T follicular helper cell (primary cell): ENCODE measurements at places on chromosomes 1 and 21.

- no peak for DNase-seq
These were observed 97.0 kb upstream of the IFFO2 start for GRCh38 chr1:19053486-19053885.

DNA sequence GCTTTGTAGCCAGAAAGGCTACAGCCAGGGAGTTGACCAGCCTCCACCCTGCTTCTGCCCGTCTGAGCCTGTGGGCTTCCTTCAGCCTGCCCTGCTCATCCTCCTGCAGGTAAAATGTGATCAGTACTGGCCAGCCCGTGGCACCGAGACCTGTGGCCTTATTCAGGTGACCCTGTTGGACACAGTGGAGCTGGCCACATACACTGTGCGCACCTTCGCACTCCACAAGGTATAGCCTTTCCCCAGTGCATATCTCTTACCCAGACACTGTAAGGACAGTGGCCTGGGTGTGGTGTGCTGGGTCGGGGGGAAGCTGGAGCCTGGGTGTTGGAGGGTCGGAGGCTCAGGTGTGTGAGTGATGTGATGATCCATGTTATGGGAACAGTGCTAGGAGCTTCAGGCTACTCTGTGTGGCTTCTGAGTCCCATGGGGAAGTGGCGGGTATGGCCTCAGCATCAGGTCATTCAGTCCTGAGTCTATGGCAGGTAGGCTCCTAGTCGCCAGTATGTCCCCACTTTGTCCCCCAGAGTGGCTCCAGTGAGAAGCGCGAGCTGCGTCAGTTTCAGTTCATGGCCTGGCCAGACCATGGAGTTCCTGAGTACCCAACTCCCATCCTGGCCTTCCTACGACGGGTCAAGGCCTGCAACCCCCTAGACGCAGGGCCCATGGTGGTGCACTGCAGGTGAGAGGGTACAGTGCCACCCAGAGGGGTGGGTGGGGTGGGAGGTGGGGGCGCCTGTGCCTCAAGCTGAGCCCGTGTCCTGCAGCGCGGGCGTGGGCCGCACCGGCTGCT lies 31.2 kb upstream of the KDM4A start:
- no peak for DNase-seq

DNA sequence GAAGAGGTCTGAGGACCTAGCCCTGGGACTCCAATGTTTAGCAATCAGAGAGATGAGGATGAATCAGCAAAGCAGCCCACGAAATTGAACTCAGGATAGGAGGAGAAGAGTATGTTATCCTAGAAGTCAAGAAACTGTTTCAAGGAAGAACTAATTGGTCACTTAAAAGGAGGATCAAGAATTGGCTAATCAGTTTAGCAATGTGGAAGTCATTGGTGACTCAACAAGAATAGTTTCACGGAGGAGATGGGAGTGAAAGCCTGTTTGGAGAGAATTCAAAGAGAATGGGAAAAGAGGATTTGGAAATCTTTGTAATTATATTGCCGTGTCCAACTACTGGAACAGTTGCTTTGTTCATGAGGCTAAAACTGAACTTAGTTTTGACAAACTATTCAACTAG lies 7.4 kb downstream of the HMCN1 start:
- DNase-seq: no peak

DNA sequence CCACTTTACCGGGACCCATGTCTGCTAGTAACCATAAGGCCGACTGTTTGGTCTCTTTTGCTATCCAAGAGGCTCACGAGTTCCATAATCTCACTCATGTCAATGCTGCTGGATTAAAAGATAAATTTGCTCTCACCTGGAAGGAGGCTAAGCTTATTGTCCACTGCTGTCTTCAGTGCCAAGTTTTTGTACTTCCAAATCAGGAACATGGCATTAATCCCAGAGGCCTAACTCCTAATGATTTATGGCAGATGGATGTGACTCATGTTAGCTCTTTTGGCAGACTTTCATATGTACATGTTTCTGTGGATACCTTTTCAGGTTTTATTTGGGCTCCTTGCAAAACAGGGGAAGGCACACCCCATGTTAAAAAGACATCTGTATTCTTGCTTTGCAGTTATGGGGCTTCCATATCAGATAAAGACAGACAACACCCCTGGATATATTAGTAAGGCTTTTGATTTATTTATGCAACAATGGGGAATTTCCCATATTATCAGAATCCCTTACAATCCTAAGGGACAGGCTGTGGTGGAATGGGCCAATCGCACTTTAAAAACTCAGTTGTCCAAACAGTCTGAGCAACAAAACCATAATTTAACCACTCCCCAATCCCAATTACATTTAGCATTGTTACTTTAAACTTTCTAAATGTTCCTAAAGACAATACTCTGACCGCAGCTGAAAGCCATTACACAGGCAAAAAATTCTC lies 162.7 kb downstream of the IER5 start:
- DNase-seq: no peak

DNA sequence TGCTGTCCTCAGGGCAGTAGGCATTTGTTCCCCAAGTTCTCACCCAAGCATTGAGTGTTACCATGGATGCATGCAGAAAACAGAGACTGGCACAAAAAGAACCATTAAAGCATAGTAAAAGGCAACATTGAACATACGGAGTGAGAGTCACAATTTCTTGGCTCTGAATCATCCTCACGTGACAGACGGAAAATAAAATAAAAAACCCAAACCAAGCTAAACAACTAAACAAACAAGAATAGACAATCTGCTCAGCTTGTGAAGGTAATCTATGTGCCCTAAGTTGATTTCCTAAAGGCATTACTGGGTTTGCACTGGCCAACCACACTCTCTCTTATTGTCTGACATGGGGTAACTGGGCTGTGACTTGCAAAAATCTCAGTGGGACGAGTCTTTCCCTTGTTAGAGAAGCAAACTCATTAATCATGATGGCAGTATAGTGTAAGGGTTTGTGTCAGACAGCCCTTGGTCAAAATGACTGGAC lies 306.0 kb downstream of the ASTN1 start:
- DNase-seq: no peak

GRCh38 chr1:207004931-207005830 lies 27.4 kb downstream of the C1orf116 start:
- DNase-seq: peak; percentile 4

GRCh38 chr1:52416811-52417210 lies 12.4 kb downstream of the PRPF38A start:
- DNase-seq: no peak

DNA sequence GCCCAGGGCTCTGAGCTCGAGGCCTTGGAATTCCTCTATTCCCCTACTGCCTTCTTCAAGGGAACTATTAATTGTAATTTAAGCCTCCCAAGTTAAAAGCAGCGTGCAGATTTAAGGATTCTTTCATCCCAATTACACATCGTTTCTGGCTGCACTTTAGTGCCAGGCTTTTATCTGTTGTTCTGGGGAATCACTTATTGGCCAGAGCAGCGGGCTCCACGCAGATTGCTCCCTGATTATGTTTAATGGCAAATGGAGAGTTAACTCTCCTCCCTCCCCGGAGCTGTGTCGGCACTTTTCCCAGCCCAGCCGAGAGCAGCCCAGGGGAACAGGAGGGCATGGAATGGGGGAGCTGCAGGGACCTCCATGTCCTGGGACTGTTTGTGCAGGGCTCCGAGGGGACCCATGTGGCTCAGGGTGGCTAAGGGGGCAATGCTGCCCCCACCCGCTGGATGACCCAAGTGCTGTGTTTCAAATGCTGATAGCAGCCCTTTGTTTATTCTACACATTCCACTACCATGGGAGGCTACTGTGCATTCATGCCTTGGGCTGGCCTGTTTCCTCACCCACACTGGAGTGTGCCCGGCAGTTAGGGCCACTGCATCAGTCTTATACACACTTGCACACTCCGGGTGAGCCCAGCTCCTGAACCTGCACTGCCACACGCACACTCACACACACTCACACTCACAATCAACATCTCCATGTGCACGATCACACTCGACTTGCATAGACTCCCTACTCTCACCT lies 93.3 kb upstream of the POU3F1 start:
- no peak for DNase-seq

- DNase-seq: no peak
These were observed 8.5 kb downstream of the CCT8 start for GRCh38 chr21:29064850-29065481.
